ENCODE measurements at places on chromosomes 7 and 10.

GRCh38 chr7:117567781-117568180, 88.0 kb downstream of the CFTR start:
- DNase-seq: no peak

DNA sequence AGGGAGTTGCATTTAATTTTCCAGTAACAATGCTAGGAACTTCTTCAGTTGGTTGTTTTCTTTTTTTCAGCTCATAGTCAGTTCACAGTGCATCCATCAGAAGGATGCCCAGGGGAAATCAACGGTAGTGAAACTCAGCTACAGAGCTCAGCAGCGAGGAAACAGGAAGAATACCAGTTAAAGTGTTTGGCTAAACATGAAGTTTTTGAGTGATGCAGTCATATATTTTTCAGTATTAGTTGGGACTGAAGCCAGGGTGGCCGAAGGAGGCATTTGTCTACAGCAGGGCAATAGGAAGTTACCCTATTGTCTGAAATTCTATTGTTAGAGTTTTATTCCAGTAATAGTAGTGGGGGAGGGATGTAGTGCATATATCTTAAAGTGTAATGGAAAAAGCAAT, 45.3 kb upstream of the MALRD1 start:
- no peak for DNase-seq

- no peak for DNase-seq
Measured at GRCh38 chr10:5071411-5072198, 22.6 kb upstream of the AKR1C3 start.

GRCh38 chr10:81909453-81909852, 34.5 kb downstream of the NRG3 start:
- DNase-seq: no peak

DNA sequence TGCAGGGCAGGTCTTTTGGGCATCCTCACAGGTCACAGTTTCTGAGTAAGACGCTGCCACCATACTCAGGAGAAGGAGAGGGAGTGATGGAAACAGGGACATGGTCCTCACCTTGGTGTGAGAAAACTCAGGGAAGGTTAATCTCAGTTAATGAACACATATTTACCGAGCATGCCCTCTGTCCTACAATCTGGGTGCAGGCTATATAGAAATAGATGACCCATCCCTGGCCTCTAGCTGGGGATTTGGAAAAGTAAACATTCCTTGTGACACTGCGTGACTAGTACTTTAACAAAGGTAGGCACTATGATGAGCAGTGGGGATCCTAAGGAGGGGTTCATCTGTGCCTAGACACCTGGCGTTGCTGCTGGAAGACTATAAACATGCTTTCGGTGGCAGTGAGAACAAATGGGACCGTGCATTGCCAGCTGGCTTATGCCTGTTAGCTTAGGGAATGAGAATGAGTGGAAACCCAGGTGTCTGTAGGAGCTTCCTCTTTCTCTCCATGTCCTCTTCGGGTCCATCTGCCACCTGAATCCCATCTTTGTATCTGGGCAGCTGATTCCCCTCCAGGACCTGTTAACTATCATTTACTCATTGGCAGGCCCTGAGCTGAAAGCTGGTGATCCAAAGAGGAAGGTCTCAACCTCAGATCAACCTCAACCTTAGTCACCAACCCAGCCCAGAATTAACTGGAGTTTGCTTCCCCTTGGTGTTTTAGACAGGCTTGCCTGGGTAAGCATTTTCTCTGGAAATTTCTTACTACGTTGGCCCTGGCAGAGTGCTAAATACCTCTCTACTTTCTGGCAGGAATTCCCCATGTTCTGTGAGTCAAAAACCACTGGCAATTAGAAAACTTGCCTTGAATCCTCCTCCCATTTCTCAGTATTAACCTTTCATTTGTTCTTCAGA, 794 bp downstream of the MBL2 start:
- DNase-seq: no peak

DNA sequence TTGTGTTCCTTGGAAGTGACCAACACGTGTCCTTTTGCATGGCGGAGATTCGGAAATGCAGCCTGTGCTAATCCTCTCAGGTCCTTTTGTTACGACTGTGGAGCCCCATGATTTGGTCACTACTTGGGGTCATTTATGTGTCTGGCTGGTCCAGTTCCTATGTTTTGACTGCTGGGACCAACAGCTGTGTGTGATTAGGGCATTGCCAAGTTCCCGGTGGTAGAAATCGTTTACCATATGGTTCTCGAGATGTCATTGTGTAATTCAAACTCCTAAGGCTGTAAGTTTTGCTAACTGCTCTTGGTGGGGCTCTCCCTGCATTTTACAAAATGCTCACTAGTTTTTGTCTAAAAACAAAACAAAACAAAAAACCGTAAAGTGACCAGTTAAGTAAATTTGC, 62.0 kb downstream of the CCNY start:
- DNase-seq: no peak

DNA sequence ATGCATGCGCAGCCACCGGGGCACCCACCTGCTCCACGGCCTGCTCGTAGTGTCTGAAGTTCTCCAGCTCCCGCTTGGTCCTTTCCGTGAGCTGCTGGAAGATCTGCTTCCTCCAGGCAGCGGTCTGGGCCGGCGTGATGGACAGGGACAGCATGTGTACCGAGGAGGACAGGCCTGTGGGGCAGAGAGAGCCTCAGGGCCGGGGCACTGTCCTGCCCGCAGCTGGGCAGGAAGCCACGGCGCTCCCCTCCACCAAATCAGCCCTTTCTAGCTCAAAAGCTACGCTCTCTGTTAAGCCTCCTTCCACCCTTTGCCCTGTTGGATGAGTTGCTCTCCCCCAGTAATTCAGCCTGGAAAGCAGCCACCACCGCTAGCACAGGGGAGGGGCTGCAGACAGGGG, 19.2 kb downstream of the TECPR1 start:
- no peak for DNase-seq

DNA sequence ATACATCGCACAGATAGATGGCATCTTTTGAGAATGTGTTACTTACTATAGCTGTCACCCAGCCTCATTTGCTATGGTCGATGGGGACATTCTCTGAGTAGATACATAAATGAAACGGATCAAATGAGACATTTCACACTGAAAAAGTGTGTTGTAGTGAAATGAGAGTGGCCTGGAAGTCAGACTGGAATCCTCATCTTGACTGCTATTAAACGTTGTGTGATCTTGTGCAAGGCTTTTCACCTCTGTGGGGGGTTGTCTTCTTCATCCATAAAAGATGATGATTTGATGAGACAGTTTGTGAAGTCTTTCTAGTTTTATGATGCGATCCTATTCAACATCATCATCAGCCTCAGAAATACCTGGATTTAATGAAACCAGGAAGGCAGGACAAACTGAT, 155.4 kb upstream of the MYO3A start:
- DNase-seq: no peak

DNA sequence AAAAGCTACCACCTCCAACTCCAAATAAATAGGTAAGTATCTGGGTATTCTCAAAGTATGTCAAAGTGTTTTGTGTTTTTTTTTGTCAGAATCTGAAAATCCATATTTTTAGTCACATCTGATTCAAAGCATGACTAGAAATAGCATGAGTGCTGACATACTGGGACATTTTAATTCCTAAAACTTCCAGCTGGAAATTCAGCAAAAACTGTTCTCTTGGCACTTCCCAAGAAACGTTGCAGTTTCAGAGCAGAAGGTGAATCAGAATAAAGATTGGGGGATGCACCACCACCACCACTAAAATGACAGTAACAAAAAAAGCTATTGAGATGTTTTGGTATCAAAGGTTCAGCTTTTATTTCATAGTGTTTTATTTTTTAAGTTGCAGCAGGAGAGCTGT, 724.6 kb upstream of the CELF2 start:
- DNase-seq: no peak

DNA sequence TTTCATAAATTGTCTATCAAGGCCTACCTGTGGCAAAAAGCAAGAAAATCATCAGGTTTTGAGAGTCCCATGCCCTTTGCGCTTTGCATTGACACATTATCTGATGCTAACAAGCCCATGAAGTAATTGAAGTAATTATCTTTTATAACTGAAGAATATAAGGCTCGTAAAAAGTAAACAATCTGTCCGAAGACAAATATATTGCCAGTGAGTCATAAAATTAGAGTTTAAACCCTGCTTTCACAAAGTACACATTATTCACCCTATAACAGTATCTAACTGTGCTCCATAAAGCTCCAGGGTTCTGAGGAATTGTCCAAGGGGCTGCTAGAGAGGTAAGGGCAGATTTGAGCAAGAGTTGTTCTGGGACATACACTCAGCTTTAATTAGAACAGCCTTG, 102.3 kb upstream of the PPP1R3A start:
- no peak for DNase-seq

DNA sequence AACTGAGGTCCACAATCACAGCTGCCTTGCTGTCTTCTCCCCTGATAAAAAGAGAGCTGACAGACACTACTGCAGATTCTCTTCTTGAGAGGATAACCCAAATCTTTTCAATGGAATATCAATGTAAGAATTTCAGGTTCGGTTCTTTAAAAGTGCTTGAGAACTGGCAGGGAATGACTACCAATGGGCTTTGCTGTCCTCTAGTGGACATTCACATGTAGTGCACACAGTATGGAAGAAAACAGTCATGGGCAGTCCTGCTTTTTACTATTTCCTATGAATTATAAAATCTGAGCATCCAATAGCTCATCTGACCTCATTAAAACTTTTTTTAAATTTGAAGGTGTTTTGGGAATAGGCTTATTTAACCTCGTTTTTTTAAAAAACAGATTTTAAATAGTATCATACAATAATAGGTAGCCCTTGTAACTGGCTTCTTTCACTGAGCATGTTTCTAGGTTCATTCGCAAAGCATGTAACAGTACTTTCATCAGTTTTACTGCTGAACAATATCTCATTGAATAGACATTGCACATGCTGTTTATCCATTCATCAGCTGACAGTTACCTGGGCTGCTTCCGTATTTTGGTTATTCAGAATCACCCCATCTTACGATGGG, 18.3 kb downstream of the FZD9 start:
- no peak for DNase-seq

DNA sequence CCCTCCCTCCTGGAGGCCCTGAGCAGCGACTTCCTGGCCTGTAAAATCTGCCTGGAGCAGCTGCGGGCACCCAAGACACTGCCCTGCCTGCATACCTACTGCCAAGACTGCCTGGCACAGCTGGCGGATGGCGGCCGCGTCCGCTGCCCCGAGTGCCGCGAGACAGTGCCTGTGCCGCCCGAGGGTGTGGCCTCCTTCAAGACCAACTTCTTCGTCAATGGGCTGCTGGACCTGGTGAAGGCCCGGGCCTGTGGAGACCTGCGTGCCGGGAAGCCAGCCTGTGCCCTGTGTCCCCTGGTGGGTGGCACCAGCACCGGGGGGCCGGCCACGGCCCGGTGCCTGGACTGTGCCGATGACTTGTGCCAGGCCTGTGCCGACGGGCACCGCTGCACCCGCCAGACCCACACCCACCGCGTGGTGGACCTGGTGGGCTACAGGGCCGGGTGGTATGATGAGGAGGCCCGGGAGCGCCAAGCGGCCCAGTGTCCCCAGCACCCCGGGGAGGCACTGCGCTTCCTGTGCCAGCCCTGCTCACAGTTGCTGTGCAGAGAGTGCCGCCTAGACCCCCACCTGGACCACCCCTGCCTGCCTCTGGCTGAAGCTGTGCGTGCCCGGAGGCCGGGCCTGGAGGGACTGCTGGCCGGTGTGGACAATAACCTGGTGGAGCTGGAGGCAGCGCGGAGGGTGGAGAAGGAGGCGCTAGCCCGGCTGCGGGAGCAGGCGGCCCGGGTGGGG, 2.2 kb downstream of the TRIM56 start:
- no peak for DNase-seq

DNA sequence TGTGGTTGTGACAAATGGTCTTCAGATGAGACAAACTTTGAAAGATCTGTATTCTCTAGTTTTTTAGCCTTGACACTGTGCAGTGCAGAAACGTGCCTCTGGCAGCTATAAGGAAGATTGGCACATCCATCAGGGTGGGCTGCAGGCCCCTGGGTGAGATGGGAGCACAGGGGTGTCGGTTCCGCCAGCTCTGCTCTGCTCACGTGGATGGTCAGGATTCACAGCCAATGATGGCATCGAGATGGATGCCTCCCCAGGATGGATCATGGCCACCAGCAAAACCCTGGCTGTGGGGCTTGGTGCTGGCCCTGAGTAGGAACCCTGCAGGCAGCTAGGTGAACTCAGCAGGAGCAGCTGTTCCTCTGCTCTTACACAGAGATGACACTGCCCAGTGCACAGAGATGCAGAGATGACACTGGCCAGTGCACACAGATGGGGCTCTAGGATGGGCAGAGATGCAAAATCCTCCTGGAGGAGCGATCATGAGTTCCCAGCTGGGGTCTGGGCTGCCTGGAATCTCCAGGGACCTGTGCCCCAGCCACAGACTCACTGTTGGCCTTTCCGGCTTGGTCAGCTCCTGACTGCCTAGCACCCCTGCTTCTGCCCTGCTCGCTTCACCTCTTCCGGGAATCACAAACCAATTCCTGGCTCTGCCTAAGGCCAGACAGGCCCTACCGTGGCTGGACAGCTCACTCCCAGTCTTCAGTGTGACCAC, 185.9 kb downstream of the TCERG1L start:
- no peak for DNase-seq

DNA sequence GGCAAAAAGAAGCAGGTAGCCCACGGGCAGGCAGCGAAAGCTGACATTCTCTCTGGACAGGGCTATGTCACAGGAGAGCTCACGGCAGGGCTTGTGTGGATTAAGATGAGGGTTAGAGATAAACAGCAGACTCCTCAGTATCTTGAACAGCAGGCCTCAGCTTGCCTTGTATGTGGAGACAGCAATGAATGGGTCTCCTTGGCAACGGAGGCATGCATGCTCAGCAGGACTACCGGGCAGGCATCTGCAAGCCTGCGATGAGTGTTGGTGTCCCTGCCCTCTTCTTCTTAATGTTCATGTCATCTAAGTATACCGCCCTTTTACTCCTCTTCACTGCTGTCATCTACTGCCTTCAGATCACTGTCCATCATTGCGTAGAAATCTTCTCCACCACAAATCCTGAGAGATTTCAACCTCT, 81.9 kb upstream of the C1GALT1 start:
- DNase-seq: no peak

DNA sequence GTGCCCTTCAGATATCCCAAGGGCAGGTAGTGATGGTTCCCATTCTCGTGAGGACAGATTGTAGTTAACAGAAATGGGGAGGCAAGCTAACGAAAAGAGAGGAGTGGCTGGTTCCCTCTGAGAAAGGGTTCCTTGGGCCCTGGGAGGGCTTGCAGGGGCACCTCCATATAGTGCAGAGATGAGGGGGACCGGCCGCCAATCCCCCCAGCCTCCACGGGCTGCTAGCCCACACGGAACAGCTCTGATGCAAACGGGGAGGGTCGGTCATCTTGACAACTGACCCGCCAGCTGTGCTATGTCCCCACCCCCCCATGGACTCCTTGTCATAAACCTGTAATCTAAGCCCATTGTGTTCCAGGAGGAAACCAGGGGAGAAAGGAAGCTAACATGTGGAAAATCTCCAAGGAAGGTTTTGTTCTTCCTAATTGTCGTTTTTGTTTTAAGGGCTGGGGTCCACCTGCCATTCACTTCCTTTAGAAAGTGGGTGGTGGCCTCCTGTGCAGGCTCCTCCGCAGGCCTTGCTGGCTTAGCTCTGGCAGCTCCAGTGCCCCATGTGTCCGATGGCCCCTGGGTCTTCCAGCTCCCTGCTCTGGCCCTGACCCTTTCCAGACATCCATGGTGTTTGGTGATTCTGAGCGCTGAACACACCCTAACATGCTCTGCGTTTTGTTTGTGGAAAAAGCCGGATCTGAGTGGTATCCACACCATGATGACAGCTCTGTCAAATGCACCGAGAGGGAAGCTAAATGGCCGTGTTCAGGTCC, 15.9 kb downstream of the ADCY1 start:
- no peak for DNase-seq

- DNase-seq: no peak
Measured at GRCh38 chr10:18202680-18203460, 62.6 kb downstream of the CACNB2 start.
